ENCODE measurements at places on chromosomes 3 and 15.

GRCh38 chr3:65979731-65980130 lies 59.0 kb downstream of the MAGI1 start:
- DNase-seq, result no peak

DNA sequence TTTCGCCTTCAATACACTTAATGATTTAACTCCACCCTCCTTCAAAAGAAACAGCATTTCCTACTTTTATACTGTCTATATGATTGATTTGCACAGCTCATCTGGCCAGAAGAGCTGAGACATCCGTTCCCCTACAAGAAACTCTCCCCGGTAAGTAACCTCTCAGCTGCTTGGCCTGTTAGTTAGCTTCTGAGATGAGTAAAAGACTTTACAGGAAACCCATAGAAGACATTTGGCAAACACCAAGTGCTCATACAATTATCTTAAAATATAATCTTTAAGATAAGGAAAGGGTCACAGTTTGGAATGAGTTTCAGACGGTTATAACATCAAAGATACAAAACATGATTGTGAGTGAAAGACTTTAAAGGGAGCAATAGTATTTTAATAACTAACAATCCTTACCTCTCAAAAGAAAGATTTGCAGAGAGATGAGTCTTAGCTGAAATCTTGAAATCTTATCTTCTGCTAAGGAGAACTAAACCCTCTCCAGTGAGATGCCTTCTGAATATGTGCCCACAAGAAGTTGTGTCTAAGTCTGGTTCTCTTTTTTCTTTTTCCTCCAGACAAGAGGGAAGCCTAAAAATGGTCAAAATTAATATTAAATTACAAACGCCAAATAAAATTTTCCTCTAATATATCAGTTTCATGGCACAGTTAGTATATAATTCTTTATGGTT lies at the start of gene CCR5:
Gene CCR5 (plus strand): TSS at position 108 of the 680 bp plus-strand sequence. CDS start 1,957 bp downstream, outside the sequence.
- DNase-seq, result no peak

GRCh38 chr3:160001148-160001760 lies 12.6 kb downstream of the IL12A start:
- no peak for DNase-seq

GRCh38 chr15:87557881-87558280 lies 698.7 kb downstream of the NTRK3 start:
- no peak for DNase-seq

DNA sequence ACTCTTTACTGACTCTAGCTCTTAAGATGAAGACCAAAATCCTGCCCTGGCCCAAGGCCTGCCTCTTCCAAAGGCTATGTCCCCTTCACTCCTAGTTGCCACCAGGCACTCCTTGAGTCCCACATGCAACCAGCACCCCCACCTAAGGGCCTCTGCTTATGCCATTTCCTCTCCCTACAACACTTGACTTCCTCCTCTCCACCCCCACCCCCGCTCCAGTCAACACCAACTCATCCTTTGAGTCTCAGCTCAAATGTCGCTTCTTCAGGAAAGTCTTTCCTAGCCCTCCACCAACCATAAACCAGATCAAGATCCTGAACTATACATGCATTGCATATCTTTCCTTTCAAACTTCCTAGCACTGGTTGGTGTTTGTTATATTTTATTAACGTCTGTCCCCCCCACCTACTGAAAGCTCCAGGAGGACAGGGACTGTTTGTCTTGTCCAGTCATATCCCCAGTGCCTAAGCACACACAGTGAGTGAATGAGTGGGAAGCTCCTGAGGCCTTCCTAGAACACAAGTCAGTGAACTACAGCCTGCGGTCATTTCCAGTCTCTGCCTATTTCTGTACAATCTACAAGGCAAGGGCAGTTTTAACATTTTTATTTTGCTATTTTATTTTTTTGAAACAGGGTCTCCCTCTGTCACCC lies 7.3 kb downstream of the TBC1D2B start:
- DNase-seq, result no peak

DNA sequence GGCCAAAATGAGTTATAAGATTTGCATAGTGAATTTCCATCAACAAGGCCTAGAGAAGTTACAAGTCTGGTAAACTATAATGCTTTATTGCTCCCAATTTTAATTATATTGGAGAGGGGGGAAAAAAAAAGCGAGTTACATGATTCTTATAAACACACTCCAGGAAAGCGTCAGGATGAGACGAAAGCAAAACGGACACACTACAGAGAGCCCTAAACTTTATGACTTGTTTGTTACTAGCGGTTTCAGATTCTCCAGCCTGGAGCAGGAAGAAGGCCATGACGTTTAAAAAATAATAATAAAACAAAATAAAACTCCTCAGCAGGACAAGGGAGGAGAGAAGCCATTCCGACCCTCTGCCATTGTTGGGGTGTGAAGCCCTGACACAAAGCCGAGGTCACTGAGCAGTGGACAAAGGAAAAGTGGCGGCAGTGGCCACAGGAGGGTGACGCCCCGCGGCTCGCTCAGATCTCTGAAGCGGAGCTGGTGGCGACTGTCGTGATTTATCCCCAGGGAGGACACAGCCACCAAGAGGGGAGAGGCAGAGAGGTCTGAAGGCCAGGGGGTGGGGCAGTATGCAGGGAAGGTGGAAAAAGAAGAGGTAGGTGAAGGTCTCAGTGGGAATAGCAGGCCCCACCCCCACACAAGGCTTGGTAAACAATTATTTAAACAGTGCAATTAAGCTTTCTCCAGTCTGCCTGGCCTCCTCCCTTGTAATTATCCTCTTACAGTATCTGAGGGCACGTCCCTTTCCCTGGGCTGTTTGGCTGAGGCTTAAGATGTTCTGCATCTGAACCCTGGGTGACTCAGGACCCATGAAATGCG lies 45.3 kb downstream of the ADAMTS9 start:
- DNase-seq, result no peak

- no peak for DNase-seq
Measured at GRCh38 chr3:158819282-158819681, 17.4 kb downstream of the MFSD1 start.

DNA sequence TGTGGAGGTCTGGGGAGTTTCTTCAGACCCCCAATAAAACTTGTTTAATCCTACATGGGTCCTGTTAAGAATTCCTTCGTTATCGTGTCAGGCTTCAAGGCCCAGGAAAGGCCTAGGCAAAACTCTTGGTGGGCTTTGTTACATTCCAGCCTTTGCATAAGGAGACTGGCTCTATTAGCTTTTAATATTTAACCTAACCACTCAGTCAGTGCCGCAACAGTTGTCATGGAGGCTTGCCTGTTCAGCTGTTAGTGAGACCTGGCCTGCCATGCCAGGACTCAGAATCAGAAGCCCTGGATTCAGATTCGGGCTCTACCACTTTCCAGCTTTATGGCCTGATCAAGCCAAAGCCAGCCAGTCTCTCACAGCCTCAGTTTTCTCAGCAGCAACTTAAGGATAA lies 19.6 kb downstream of the EIF1B start:
- DNase-seq, result no peak

DNA sequence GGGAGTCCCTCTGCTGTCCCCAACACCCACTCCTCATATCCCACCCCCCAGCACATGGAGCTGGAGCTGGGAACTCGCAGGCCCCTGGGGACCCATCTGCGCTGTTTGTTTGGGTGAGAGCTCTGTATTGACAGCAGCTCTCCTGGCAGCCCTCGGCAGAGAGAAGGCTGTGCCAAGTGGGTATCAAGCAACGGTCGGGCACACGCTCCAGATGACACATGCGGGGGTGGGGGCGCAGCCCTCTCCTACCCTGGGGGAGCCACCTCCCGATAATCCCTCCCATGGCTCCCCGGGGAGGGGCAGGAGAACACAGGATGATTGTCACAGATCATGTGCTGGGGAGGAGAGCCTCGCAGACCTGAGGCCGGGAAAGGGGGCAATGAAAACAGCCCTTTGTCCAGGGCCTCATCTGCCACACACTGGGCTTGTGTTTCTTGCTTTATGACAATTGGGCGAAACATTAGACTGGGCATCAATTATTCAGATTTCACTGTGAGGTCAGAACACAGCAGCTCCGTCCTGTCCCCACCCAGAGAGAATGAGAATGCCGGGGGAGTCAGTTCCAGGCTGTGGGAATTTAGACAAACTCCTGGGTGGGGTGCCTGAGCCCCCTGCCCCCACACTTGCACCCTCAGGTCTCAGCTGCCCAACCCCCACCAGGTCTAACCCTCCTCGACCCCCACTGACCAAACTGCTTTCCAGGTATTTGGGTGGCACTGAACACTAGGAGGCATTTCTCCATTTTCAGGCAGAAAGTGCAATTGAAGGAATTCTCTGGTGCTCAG lies 46.4 kb upstream of the KLF13 start:
- no peak for DNase-seq

GRCh38 chr3:141853629-141854168 lies 22.7 kb upstream of the ATP1B3 start:
- no peak for DNase-seq

GRCh38 chr3:150147776-150148175 lies 177.1 kb upstream of the PFN2 start:
- no peak for DNase-seq

DNA sequence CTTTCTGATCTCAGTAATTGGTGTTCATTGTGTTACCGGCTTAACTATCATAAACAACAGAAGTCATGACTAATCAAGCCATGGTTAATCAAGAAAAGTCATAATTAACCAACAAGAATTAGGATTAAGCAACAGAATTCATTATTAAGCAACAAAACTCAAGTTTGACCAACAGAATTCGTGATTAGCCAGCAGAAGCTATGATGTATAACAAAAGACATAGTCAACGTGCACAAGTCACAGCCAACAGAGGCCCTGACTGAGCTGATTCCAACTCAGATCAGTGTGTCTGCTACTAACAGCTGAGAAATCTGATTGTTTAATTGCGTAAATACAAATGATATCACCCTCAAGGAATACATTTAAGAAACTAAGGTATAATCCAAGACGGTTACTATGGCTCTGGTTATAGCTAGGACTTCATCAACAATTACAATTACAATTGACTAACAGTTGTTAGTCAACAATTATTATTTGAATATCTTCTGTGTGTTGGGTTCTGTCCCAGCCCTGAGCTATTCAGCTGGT lies 67.7 kb downstream of the RARB start:
- no peak for DNase-seq

DNA sequence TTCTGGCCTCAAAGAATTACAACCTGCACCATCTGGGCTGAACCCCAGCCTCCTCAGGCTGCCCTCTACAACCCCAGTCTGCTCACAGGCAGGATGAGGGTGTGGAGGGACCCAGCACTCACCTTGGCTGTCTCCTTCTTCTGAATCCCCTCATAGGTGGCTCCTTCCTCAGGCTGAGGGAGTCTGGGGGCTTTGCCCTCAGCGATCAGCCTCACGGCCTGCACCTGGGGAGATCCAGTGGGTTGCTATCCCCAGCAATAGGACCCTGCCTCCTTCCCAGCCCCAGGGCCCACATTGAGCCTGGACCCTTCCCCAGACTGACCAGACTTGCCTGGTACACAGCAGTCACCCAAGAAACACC lies 25.1 kb downstream of the ALDH1L1 start:
- DNase-seq, result no peak

GRCh38 chr15:75713338-75713895 lies 769 bp upstream of the CSPG4 start:
- DNase-seq, result no peak

- DNase-seq, result no peak
Measured at GRCh38 chr3:188208516-188208981, 54.6 kb downstream of the LPP start.

DNA sequence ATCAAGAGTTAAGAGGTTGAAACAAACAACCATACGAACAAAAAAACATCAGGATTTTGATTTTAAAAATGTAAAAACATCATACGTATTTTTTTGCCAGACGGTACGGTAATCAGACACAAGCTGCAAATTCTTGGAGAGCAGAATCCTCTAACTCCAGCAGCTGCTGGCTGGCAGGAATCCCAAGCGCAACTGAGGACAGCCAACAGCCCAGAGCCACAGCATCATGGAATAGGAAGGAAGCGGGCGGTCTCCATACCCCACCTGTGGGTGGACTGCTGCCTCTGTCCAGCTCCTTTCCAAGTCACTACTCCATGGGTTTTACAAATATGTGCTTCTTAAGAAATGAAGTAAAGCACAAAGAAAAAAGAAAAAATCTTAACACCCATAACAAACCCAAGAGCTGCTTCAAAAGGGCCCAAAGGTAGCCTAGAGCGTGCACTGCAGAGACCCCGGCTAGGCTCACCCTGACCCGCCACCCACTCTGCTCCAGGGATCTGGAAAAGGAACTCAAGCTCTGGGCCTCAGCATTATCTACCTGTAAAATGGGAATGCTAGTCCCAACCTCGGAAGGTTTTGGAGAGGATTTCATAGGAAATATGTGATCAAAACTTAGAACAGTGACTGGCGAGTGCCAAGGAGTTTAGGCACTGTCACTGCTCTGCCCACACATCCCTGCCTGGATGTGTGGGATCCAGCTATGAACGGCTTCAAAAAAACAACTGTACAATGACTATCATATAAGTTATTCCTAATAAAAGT lies 33.4 kb downstream of the ZXDC start:
- no peak for DNase-seq

GRCh38 chr3:18403061-18403460 lies 22.1 kb downstream of the SATB1 start:
- no peak for DNase-seq

DNA sequence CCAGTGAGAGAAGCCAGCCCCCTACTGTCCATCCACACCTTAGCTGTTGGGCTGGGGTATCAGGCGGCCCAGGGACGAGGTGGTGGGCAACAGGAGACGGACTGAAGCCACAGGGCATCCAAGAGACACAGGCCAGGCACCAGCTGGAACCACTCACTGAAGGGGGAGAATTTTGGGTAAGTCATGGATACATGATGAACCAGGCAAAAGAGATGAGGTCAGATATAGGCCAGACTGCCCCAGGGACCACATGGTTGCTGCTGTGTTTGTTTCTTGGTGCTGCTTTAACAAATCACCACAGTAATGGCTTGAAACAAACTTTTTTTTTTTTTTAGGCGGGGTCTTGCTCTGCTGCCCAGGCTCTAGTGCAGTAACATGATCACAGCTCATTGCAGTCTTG lies 66.4 kb downstream of the SEMA5B start:
- DNase-seq, result no peak

DNA sequence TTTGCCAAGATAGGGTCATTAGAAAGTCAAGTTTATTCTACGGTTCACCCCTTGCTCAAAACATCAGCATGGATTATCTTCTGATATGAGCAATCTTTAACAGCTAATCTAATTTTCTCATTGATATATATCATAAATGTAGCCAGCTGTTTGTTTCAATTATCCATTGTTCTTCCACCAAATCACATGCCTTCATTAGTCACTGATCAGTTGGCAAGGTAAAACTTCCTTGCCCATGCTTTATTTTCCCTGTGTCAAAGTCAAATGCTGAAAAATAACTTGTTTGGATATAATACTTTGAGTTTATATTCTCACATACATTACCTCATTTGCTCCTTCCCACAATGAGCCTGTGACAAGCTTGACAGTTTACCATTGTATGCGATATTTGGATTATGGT lies 60.6 kb downstream of the DPH6 start:
- no peak for DNase-seq

GRCh38 chr3:52827866-52828376 lies 2.6 kb downstream of the ITIH4 start:
- DNase-seq, result peak; percentile 49

GRCh38 chr3:31213869-31214486 lies 318.7 kb upstream of the STT3B start:
- no peak for DNase-seq
